Muscle of leg (tissue), 16 donors: ENCODE measurements at places on chromosomes 2 and 18. TPM values are rescaled to one million over a fixed set of nuclear protein-coding genes. Genes with fewer than 3 reads are reported as not detected.

GRCh38 chr18:34493099-34493544 is 217.0 kb upstream of the DTNA start:
- H3K27ac ChIP-seq, result peak overlapping the region; percentile 31
- peak; percentile 79 for DNase-seq
- H3K27me3 ChIP-seq, result peaks cover 12% of the 10 kb centered on the region
- peak overlapping the region; percentile 39 for H3K4me3 ChIP-seq
- H3K36me3 ChIP-seq, result no peaks in the 10 kb centered on the region

- DNase-seq, result no peak
- no peaks in the 10 kb centered on the region for H3K27me3 ChIP-seq
- no peak overlapping the region for H3K4me3 ChIP-seq
Observed at GRCh38 chr2:15337996-15338666, 223.0 kb downstream of the NBAS start.

DNA sequence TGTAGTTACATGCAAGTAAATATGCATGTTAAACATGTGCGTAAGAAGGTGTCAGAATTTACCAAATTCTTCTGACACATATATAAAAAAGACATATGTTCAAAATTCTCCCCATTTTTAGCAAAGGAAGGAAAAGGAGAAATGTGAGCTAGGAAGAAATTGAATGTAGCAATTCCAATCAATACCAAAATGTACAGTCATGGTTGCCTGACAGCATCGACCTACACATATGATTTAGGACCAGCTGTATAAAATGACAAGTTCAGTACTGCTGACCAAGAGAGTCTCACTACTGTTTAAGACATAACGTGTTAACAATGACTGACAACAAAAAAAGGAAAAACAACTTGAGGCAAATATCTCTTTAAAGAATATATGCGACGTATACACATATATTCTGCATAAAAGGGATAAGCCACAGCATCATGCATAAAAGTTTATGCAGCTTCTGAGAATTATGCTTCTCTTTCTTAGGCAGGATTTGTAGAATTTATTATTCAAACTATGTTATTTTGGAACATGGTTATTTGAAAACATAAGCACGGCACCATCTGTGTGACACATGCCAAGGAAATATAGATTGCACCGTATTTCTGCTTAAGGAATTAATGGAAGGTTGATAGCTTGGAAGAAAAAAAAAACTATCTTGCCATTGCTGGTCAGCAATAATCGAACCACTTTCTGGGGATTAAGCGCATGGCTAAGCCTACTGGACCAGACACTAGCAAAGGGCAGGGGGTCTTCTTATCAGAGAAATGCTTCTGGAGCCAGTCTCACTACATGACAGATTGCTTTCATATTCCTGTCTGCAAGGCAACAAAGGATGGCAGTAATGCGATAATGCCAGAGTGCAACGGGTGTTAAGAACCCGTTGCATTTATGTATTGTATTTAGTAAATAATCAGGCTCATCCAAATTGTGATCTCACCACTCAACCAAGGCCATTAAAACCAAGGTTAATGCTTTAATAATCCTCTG is 154.0 kb downstream of the WDPCP start:
- DNase-seq, result no peak
- H3K4me1 ChIP-seq, result no peaks in the 10 kb centered on the region
- no peak overlapping the region for H3K27ac ChIP-seq
- no peaks in the 10 kb centered on the region for H3K36me3 ChIP-seq

DNA sequence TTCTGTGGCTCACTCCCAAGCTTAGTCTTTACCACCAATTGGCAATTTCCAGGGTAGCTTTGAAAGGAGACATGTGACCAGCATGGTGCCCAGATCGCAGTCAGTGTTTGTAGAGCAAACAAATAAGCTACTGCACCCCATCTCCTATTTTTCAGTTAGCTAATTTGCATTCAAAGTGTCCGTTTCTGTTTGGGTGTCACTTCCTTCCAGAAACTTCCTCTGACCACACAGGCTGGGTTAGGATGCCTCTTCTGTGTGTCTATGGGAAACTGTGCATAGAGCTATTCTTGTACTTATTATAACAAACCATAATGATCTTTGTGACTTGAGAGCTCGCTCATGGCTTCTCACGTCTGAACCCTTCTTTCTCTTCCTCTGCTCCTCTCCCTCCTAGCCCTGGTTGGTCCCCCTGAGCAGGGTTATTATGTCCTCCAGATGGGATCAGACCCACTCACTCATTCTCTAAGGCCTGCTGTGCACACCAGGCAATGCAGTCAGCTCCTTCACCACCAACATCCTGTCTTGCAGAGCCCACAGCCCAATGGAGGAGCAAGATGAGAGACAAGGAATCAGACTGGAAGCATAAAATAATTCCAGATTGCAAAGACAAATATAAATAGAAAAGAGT is 101.2 kb upstream of the ALK start:
- no peaks in the 10 kb centered on the region for H3K36me3 ChIP-seq
- H3K4me1 ChIP-seq, result peaks cover 9% of the 10 kb centered on the region
- no peak overlapping the region for H3K27ac ChIP-seq
- H3K4me3 ChIP-seq, result no peak overlapping the region
- DNase-seq, result no peak
- H3K27me3 ChIP-seq, result peaks cover 2% of the 10 kb centered on the region

DNA sequence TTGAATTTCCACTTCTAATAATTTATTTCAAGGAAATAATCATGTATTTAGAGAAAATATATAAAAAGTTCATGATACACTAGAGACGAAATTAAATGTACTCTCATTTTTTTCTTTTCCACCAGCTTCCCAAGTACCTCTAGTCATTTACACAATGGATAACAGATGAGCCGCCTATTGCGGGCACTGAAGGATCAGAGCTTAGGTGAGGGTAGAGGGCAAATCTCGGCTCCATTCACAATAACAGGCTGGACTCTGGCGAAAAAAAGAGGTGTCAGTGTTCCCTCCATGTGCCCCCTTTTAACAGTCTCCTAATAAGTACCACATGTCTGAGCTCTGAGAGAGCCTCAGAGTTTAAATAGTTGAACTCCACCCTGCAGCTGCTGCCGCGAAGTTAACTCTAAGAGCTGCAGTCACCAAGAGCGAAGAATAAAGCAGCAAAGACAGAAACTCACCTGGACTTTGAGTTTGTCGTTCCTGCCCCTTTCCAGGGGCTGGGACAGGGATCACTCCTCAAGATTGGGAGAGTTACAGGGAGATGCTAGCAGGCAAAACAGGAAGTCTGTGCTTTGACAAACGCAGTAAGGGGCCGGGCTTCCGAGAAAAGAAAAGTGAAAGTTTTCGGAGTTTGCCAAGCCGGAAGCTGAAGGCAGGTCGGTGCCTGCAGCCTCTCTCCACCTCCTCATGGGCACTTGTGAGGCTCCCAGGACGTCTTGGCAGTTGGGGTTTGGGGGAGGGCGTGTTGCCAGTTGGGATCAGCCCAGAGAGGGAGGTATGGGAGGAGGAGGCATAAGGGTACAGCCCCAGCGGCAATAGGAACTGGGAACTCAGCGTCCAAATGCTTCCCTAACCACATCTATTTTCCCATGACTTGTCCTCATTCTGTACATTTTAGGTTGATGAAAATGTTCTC is at the start of gene SP110:
Gene SP110, minus strand, starts transcription at position 566 of the 913 bp plus-strand sequence. CDS start 3,057 bp downstream, outside the sequence.
- peaks cover 13% of the 10 kb centered on the region for H3K36me3 ChIP-seq
- H3K27ac ChIP-seq, result peak within 1 kb of the TSS; percentile 94
- no peaks in the 10 kb centered on the region for H3K27me3 ChIP-seq
- H3K4me1 ChIP-seq, result peaks cover 5% of the 10 kb centered on the region
- DNase-seq, result peak; percentile 95

- H3K27me3 ChIP-seq, result no peaks in the 10 kb centered on the region
- H3K36me3 ChIP-seq, result no peaks in the 10 kb centered on the region
- no peak for DNase-seq
- H3K4me3 ChIP-seq, result no peak overlapping the region
Observed at GRCh38 chr2:208608122-208608835, 201.7 kb downstream of the PTH2R start.

GRCh38 chr2:51612387-51612786 is 580.5 kb upstream of the NRXN1 start:
- H3K27me3 ChIP-seq, result no peaks in the 10 kb centered on the region
- no peak overlapping the region for H3K27ac ChIP-seq
- H3K4me1 ChIP-seq, result no peaks in the 10 kb centered on the region
- H3K36me3 ChIP-seq, result no peaks in the 10 kb centered on the region
- DNase-seq, result no peak

DNA sequence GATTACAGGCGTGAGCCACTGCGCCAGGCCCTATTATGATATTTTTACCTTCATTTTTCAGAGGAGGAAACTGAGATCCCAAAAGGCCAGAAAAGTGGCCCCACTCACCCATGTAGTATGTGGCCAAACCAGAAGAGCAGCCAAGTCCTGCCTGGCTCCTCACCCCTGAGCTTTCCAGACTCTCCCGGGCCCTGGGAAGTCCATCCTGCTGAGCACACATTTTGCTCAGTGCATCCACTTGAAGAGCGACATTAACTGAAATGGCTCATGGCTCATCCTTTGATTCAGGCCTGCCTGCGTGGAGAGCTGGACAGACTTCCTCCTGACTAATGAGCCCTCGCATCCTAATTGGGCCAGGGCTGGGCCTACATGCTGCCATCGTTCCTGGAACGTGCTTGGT is 9.5 kb upstream of the NGEF start:
- no peaks in the 10 kb centered on the region for H3K36me3 ChIP-seq
- no peak overlapping the region for H3K4me3 ChIP-seq
- H3K27me3 ChIP-seq, result no peaks in the 10 kb centered on the region
- no peak for DNase-seq
- H3K4me1 ChIP-seq, result no peaks in the 10 kb centered on the region

Gene INPP5D
- total RNA-seq, result 4.3 TPM

DNA sequence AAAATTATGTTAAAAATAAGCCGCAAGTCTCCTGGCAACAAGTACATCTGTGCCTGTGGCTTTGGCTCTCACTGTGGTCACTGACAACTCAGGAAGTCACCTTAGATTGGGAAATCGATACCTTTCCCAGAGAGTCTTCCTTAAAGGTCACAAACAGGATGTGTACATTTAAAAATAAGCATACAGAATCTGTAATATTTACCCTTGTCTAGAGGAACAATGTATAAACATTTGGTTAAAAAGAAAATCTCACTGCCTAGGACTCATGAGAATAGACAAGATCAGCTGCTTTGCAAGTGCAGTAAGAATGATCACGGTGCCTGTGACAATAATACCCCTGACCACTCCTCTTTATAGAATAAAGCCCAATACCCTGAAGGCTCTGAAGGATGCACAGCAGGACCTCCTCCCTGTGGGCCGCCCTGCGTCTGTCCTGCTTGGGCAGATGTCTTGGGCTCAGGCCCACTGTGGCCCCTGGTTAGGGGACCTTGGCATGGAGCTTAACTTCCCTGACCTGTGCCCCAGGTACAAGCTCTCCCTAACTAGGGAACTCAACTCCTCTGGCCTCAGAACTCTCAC is 98.0 kb upstream of the MGAT4A start:
- peaks cover 13% of the 10 kb centered on the region for H3K4me1 ChIP-seq
- no peak overlapping the region for H3K27ac ChIP-seq
- no peak for DNase-seq
- H3K4me3 ChIP-seq, result no peak overlapping the region
- H3K27me3 ChIP-seq, result peaks cover 15% of the 10 kb centered on the region
- no peaks in the 10 kb centered on the region for H3K36me3 ChIP-seq

Gene DPP4
- 13.4 TPM for total RNA-seq

GRCh38 chr2:173290518-173290917 is 64.2 kb upstream of the CDCA7 start:
- H3K4me3 ChIP-seq, result no peak overlapping the region
- no peaks in the 10 kb centered on the region for H3K4me1 ChIP-seq
- no peaks in the 10 kb centered on the region for H3K27me3 ChIP-seq
- H3K36me3 ChIP-seq, result no peaks in the 10 kb centered on the region
- no peak overlapping the region for H3K27ac ChIP-seq
- no peak for DNase-seq

GRCh38 chr2:13638181-13638580 is 921.4 kb downstream of the TRIB2 start:
- no peaks in the 10 kb centered on the region for H3K27me3 ChIP-seq
- H3K36me3 ChIP-seq, result no peaks in the 10 kb centered on the region
- no peak for DNase-seq
- no peaks in the 10 kb centered on the region for H3K4me1 ChIP-seq
- no peak overlapping the region for H3K4me3 ChIP-seq
- H3K27ac ChIP-seq, result no peak overlapping the region

DNA sequence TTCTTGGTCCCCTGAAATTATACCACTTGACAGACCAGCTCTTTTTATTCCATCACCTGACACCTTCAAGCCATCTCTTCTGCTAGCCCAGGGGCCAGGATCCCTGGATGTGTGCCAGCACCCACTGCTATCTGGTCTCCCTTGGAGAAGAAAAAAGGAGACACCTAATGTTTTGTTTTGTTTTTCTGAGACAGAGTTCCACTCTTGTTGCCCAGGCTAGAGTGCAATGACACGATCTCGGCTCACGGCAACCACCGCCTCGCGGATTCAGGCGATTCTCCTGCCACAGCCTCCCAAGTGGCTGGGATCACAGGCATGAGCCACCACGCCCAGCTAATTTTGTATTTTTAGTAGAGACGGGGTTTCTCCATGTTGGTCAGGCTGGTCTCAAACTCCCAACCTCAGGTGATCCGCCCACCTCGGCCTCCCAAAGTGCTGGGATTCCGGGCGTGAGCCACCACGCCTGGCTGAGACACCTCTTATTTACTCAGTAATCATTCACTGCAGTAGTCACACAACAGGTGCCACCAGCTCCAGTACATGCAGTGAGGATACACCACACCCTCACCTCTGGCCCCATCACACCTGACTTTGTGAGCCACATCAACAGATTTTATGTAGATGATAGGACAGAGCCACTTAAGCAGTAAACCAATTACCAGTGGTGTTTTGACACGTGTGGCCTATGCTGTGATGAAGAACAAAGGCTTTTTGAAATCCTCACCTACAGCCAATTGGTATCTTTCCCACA is 42.8 kb upstream of the PCBP1 start:
- no peak overlapping the region for H3K4me3 ChIP-seq
- H3K4me1 ChIP-seq, result no peaks in the 10 kb centered on the region
- no peak for DNase-seq
- H3K27ac ChIP-seq, result no peak overlapping the region

Gene RAB6D
- 0.09 TPM for total RNA-seq

Gene OTOF
- total RNA-seq, result 10.6 TPM

DNA sequence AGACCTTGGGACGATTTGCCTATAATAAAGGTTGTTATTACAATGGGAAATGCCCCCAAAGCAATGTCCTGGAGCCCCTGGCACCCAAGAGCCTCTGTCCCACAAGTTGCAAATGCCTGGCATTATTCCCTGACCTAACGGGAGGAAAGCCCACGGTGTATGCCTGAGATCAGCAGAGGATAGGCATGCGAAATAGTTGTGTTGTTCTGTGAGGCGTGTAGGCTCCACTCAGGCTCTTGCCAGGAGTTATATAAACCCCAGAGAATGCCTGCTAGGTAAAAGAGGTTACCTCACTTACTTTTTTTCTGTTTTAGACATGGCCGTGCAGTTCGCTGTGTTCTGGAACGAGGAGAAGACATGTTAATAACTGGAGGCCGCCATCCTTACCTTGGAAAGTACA is 52.1 kb downstream of the AOX1 start:
- no peaks in the 10 kb centered on the region for H3K4me1 ChIP-seq
- H3K27ac ChIP-seq, result no peak overlapping the region
- H3K36me3 ChIP-seq, result no peaks in the 10 kb centered on the region
- H3K27me3 ChIP-seq, result no peaks in the 10 kb centered on the region
- no peak for DNase-seq
